ENCODE measurements at places on chromosomes 13 and 19. TPM values are rescaled to one million over a fixed set of nuclear protein-coding genes. Genes with fewer than 3 reads are reported as not detected.

Gene PEAK3
- not detected for polyA plus RNA-seq

Gene BIVM
- polyA plus RNA-seq = 3.3 TPM

- DNase-seq = no peak
Measured at GRCh38 chr13:83272076-83272475, 610.2 kb downstream of the SLITRK1 start.

GRCh38 chr19:33715462-33715861 lies 81.2 kb upstream of the KCTD15 start:
- DNase-seq = no peak

- no peak for DNase-seq
Measured at GRCh38 chr19:48623556-48624066, 4.3 kb downstream of the SPHK2 start.

GRCh38 chr13:100941377-100942368 lies 267.1 kb upstream of the TMTC4 start:
- DNase-seq = peak; percentile 42

GRCh38 chr13:52428295-52428694 lies 22.1 kb downstream of the VPS36 start:
- peak; percentile 17 for DNase-seq

Gene GJB6
- polyA plus RNA-seq = 15.4 TPM

GRCh38 chr19:17997969-17998826 lies 9.8 kb upstream of the ARRDC2 start:
- DNase-seq = no peak

DNA sequence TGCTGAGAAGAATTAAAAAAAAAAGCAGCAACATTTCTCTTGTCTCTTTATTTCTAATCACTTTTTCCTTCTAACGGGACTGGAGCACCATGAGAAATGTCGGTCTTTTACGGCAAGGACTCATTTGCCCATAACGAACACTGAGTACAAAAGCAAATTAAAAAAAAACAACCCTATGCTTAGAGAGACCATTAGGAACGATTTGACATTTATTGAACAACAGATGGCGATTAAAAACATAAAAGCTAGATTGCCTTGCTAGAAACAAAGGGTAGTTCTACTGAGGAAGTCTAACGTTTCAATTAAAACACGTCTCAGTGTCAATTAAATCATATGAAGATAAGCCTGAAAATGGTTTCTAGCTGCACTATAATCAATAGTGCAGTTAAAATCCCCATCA lies 51.1 kb downstream of the OLFM4 start:
- DNase-seq = no peak

Gene TPP2
- polyA plus RNA-seq = 16.6 TPM

DNA sequence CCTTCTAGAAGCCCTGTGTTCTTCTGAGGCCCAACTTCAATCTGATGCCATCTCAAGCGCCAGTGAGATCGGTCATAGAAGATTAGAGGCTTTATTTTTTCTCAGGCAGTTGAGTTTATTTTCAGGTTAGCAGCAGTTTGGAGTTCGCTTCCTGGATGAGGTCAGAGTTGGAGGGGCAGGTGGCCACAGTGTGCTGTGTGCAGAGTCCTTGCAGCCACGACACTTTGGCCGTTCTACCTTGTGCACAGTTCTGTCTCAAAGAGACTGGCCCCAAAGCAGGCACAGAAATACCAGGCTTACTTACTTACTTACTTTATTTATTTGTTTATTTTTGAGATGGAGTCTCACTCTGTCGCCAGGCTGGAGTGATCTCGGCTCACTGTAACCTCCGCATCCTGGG lies 15.9 kb upstream of the ELAVL1 start:
- no peak for DNase-seq

DNA sequence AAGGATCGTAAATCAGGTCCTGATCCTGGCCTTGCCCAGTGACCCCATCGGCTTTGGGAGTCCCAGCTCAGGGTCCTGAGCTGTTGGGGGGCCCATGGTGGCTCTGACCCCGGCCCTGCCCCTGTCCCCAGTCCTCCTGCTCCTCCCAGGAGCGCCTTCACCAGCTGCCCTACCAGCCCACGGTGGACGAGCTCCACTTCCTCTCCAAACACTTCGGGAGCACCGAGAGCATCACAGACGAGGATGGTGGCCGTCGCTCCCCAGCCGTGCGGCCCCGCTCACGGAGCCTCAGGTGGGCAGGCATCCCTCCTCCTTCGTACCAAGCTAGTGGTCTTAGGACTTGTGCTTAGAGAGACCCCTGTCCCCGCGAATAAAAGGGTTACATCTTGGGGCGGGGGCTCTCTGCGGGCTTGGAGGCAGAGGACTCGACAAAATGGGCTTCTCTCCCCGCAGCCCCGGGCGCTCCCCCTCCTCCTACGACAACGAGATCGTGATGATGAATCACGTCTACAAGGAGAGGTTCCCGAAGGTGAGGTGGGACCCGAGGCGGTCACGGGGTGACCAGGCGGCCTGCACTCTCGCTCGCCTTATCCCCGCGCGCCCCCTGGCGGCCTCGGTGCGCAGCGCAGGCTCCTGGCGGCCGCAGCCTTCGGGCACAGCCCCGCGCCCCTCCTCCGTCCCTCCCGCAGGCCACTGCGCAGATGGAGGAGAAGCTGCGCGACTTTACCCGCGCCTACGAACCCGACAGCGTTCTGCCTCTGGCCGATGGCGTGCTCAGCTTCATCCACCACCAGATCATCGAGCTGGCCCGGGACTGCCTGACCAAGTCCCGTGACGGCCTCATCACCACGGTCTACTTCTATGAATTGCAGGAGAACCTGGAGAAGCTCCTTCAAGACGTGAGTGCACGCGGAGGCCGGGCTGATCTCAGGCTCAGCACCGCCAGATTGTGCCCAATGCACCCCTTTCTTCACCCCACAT lies 9.1 kb downstream of the MAST1 start:
- peak; percentile 83 for DNase-seq

GRCh38 chr13:51004918-51005460 lies 95.4 kb downstream of the RNASEH2B start:
- DNase-seq = no peak

Gene NOVA2
- polyA plus RNA-seq = 13.0 TPM

GRCh38 chr19:19452243-19453124 lies 47.0 kb downstream of the GATAD2A start:
- DNase-seq = no peak

DNA sequence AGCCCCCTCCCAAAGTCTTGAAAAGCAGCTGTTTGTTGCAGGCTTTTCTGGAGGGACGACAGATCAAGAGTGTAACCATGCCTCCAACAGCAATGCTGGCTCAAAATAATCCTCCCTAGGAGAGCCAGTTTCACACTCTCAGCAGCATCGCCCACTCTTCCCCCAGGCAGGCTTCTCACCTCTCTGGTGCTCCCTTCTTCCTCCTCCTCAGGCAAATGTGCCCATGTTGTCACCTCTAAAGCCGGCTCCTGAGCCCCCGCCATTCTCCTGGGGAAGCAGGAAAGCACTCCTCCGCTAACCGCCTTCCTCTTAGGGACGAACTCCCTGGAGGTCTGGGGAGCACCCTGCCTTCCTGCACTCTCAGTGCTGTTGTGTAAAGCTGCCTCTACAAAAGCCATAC lies 98.9 kb upstream of the SGCG start:
- no peak for DNase-seq

Gene SHC2
- polyA plus RNA-seq = 89.9 TPM

DNA sequence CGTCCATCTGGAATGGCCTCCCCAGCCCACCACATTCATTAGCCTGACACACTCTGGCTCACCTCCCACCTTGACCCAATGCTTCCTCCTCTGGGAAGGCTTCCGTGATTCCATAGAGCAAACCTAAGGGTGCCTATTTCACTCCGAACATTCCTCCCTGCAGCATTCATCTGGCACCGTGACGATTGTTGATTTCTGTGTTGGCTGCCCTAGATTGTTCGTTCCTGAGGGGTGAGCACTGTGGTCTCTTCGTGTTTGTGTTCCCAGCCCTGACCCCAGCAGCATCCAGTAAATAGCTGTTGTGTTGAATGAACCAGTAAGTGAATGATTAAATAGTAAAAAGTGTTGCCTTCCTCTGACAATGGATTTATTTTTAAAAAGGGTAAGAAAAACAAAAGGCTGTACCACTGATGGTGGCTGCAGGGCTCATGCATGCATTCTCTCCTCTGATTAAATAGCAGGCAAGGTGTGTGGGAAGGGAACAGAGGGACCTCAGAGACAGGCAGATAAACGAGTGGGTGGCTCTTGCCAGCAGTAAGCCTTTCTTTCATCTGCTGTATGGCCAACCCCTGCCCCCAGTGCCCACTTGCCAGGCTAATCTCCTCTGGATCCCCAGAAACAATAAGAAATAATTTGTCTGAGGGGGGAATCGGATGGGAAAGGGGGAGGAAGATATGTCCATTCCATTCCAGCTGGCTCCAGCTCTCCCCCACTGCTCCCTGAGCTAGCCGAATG lies 48.4 kb upstream of the CACNA1A start:
- DNase-seq = peak; percentile 36

DNA sequence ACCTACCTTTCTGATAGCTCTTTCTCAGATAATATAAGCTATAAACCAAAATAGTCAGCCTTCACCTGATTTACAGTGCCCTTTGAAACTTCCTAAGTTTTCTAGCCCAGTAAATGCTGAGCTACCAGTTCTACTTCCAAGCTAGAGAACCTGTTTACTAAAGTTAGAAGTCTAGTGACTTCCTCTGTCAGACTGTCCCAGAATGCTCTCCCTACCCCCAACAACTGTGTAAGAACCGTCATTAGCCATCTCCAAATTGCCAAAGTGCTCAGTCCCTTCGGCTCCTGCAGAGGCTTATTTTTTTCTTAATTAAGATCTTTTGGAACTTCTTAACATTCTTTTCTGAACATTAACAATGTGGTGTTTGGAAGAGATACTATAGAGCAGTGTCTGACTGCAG lies 3.2 kb upstream of the ABCC4 start:
- DNase-seq = no peak

- DNase-seq = no peak
Measured at GRCh38 chr13:32060401-32060878, 28.9 kb downstream of the FRY start.

GRCh38 chr19:8387688-8388611 lies 2.2 kb upstream of the RAB11B start:
- DNase-seq = no peak

Gene C1QTNF9
- polyA plus RNA-seq = not detected

Gene ZNF160
- polyA plus RNA-seq = 4.5 TPM

- DNase-seq = no peak
Measured at GRCh38 chr19:23949611-23950010, 34.9 kb downstream of the ZNF726 start.
